ENCODE measurements at places on chromosomes 3 and 15.

GRCh38 chr3:116037954-116038911 lies 407.1 kb downstream of the LSAMP start:
- no peak for DNase-seq

DNA sequence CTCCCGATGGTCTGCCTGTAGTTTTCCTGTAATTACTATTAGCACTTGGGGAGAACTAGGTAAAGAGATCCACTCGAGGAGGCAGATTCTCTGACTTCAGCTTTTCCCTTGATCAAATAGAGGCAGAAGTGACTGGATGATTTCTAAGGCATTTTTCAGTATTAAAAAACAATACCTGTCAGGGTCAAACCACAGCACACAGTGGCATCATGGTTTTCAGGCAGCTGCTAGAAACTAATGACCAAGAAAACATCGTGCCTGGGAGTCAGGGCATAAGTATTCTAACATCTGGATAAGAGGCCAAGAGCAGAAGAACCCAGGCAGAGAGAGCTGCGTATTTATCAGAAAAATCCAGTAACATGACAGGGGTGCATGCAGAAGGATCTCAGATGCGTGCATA lies 419.9 kb downstream of the TUSC7 start:
- DNase-seq: no peak

DNA sequence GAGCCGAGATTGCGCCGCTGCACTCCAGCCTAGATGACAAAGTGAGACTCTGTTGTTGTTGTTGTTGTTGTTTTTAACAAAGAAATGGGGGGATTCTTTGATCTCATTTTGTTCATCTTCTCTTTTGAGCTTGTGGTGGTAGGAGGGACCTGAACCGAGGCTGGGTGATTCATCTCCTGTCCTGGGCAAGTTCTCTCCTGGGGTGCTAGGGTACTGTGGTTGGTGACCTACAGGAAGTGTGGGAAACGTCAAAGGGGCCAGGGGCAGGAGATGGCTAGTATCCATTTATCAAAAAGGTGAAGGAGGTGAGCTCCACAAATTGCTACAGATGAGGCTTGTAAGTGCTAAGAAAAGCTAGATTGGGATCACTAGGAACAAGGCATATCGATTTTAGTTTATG lies 14.3 kb downstream of the PPCDC start:
- DNase-seq: no peak

GRCh38 chr15:26996250-26996649 lies 25.3 kb downstream of the GABRG3 start:
- DNase-seq: no peak

GRCh38 chr3:141383555-141384129 lies 15.3 kb downstream of the ZBTB38 start:
- DNase-seq: no peak

GRCh38 chr3:177835008-177835407 lies 637.7 kb upstream of the TBL1XR1 start:
- DNase-seq: peak; percentile 85

DNA sequence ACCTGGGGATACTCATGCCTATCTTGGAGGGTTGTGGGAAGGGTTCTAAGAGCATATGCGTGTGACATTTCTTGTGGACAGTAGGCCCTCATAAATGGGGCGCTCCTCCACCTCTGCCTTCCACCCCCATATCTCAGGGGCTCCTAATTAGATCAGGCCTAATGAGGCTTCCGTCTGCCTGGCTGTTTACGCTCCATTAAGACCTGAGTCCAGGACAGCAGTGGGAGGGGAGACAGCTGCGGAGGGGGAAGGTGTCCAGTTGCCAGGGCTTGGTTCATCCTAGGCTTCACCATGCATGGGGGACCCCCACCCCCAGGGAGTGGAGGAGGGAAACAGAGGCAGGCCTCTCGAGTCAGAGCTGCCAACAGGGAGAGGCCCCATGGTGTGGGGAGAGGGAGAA lies 9.3 kb upstream of the LINGO1 start:
- no peak for DNase-seq

DNA sequence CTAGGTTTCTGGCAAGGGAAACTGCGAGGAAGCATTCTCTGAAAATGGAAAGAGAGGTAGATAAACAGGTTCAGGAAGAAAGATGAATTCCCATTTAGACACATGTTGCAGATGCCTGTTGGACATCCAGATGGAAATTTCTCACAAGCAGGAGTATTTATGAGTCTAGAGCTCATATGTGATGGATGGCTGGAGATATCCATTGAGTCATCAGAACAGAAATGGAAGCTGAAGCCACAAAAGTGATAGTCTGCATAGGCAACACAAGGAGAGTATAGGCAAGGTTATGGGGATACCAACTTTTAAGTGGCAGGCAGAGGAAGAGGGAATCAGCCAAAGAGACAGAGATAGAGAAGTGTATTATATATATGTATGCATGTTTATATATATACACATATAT lies 6.3 kb upstream of the RAMAC start:
- no peak for DNase-seq

- no peak for DNase-seq
These were observed 82.1 kb upstream of the DCLK3 start for GRCh38 chr3:36846406-36846805.

DNA sequence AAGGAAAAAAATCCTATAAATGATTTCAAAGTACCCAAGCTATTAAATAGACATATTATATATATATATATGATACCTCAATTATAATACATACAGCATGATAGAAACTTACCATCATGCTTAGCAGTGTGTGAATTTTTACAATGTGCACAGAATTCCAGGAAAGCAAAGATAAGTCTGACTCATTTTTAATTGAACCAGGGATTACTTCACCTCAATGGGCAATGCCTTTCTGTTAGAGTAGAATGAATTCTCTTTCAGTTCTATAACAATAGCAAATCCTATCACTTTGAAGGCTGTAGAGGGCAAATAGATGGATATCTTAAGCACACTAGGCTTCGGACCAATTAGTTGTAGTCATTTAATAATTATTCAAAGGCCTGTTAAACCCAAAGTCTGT lies 54.8 kb upstream of the P3H2 start:
- DNase-seq: no peak

DNA sequence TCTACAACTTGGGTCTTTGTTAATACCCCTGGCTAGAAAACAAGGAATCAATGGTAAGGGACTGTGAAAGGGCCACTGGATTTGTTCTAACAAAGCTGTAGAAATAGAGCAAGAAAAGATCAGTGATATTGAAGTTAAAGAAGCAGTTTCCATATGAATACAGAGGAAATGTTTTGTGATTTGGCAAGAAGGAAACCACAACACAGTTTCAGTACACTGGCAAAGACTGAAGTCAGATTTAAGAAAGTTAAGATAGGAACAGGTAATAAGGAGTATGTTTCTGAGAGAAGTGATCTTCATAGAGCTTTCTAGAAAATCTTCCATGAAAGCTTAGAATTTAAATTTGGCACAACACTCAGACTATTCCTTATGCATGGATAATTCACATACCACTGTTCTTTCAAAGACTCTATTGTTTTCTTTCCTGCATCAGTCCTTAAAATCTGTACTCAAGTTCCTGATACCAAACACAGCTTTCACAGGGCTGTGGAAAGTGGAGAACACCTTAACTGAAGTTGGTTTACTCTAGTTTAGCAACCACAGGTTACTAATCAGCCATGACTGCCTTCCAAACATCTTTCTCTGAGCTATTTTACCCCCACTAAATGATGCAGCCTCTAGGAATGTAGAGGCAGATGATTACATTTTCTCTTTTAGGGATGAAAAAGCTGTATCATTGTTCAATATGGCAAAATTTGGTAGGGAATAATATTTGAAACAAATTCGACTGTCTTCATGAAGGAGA lies 32.4 kb upstream of the ALCAM start:
- peak; percentile 52 for DNase-seq

DNA sequence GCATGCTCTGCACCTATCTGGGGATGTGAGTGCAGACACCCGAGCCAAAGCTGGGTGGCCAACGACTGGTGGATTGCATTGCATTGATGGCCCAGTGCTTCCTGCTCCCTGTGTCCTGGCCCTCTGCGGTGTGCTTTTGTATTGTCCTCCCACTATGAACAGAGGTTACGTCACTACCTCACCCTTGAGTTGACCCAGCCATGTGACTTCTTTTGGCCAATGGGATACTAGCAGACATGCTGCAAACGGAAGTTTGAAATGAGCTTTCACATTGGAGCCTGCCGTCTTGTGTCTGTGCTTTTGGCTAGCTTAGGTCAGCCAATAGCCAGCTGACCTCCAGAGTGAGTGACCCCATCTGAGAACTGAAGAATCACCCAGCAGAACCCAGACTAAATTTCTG lies 15.3 kb upstream of the TBC1D21 start:
- no peak for DNase-seq

GRCh38 chr3:51163051-51163450 lies 222.0 kb upstream of the MANF start:
- no peak for DNase-seq

DNA sequence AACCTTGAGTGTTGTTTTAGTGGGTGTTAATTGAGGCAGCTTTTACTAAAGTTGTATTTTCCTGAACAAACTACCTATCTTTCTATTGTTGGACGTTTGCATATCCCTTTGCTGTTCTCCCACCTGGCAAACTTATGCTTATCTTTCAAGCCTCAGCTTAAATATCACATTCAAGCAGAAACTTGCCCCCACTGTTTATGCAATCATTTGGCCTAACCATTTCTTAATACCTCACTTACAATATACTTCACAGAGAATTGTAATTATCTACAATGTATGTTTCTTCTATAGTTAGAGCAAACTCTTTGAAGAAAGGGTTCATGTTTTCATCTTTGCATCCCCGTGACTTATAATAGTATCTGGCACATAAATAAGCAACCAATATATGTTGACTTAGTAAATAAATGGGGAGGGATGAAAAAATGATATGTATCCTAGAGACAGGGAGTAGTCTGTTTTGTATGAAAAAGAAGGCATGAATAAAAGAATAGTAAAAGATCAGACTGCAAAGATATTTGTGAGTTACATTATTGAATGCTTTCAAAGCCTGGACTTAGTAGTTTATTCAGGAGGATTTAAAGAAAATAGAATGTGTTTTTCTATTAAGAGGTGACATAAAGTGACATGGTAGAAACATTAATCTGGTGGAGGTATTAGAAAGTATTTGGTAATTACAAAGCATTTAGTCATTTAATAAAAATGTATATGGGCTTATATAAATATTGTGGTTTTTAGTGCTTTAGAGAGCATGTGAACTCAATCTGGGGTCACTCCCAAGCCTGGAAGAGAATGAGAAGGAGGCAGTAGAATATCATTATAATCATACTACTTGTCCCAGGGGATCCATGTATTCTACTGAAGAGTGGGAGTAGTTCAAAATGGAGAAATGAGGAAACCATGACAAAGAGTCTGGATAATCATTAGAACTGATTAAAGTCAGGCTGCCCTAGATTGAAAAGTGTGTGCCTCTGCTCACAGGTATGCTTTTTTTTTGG lies 60.0 kb upstream of the DCBLD2 start:
- DNase-seq: no peak
